Ascending aorta (tissue), 2 donors: ENCODE measurements at places on chromosomes 16 and 17. TPM values are rescaled to one million over a fixed set of nuclear protein-coding genes. Genes with fewer than 3 reads are reported as not detected.

GRCh38 chr17:57166803-57167202 lies 81.8 kb downstream of the AKAP1 start:
- no peak overlapping the region for H3K27ac ChIP-seq
- no peak for DNase-seq
- H3K4me1 ChIP-seq = no peaks in the 10 kb centered on the region
- no peaks in the 10 kb centered on the region for H3K36me3 ChIP-seq
- no peaks in the 10 kb centered on the region for H3K27me3 ChIP-seq

- peak overlapping the region; percentile 25 for H3K27ac ChIP-seq
- H3K4me1 ChIP-seq = no peaks in the 10 kb centered on the region
- no peaks in the 10 kb centered on the region for H3K27me3 ChIP-seq
- no peaks in the 10 kb centered on the region for H3K36me3 ChIP-seq
Measured at GRCh38 chr17:259341-259976, 78.0 kb upstream of the DOC2B start.

- H3K4me1 ChIP-seq = peaks cover 6% of the 10 kb centered on the region
- no peak for DNase-seq
- no peaks in the 10 kb centered on the region for H3K27me3 ChIP-seq
- H3K36me3 ChIP-seq = no peaks in the 10 kb centered on the region
- H3K27ac ChIP-seq = peak overlapping the region; percentile 6
- no peak overlapping the region for H3K4me3 ChIP-seq
Measured at GRCh38 chr17:81210868-81211267, 11.9 kb downstream of the CEP131 start.

- no peak overlapping the region for H3K27ac ChIP-seq
- no peaks in the 10 kb centered on the region for H3K27me3 ChIP-seq
- no peak overlapping the region for H3K4me3 ChIP-seq
- DNase-seq = no peak
- H3K36me3 ChIP-seq = no peaks in the 10 kb centered on the region
Measured at GRCh38 chr17:45924332-45924820, 30.0 kb downstream of the MAPT start.

DNA sequence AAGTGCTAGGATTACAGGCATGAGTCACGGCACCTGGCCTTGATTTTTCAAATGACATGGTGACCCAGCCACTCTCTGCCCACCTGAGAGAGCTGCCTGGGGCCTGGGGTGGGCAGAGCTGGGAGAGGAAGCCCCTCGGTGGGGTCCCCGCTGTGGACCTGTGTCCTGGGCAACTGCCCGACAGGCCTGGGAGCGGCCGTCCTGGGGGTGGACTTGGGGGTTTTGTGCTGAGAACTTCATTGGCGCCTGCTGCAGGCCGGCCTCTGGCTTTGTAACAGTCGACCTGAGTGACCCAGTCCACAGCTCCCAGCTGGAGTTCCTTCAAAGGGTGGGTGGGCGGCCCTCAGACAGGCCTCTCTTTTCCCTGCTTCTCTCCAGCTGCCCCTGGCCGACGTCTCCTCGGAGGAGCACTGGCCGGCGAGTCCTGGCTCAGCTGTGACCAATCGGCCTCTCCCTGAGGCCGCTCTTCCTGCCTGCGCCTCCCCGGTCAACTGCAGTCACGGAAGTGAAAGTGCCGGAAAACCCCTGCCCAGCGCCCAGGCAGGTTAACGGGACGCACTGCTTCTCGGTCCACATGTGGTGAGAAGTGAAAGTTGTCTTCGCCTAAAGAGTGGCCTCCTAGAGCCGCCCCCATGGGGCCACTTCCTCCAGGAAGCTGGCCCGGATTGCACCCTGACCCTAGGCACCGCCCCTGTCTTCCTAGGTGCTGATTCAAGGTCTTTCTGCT lies 5.5 kb downstream of the CBFA2T3 start:
- no peaks in the 10 kb centered on the region for H3K27me3 ChIP-seq
- no peak for DNase-seq
- H3K36me3 ChIP-seq = no peaks in the 10 kb centered on the region
- H3K4me1 ChIP-seq = no peaks in the 10 kb centered on the region
- H3K27ac ChIP-seq = no peak overlapping the region

DNA sequence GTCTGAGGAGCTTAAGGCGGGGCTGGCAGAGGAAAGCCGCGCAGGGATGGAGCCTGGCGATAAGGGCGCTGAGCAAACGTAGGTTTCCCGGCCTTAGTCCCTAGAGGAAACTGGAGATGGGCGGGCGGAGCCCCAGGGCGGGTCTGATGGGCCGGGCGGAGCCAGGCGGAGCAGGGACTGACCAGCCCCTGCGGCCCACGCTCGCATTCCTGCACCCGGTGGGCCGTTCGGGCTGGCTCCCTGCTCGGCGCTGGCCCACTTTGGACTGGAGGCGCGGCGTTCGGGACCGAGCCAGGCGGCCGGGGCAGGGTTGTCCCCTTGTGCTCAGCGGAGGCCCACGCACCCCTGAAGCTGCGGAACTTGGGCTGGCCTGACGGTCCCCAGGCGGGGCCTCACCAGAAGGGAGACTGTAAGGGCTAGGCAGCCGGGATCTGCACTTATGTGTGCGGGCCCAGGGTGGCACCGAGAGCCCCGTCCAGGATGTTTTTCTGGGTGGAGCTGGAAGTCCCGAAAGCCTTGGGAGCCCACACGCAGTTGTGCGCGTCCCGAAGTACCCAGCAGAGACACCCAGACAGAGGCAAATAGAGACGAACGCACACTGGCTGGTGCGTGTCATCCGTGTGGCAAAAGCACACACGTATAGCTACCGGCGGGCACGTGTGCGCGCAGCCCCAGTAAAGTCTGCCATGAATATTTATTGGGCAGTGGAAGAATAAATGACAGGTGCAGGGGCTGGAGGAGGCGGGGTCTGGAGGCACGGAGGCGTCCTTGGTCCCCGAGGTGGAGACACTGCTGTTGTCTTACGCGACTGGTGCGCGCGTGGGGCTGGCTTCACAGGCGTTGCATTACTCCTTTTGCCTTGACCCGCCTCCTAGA lies 1.4 kb downstream of the PYDC1 start:
- peak overlapping the region; percentile 68 for H3K4me3 ChIP-seq
- no peak overlapping the region for H3K27ac ChIP-seq
- peak; percentile 72 for DNase-seq
- H3K4me1 ChIP-seq = peaks cover 13% of the 10 kb centered on the region
- H3K27me3 ChIP-seq = peaks cover 3% of the 10 kb centered on the region
- H3K36me3 ChIP-seq = no peaks in the 10 kb centered on the region

DNA sequence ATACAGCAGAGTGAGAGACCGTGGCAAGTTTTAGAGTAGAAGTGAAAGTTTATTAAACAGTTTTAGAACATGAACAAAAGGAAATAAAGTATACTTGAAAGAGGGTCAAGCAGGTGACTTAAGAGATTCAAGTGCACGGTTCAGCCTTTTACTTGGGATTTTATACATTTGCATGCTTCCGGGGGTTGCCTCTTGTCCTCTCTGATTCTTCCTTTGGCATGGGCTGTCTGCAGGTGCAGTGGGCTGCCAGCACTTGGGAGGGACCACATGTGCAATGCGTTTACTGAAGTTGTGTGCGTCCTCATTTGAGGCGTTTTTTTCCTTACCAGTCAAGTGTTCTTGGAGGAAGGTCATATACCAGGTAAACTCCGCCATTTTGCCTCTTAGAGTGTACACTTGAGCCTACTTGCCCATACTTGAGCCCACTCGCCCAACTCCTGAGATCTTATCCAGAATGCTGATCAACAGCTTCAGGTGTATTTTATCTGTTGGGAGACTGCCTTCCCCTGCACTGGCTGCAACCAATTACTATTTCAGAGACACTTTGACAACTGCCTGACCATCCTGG lies 195.2 kb downstream of the IRX5 start:
- H3K27me3 ChIP-seq = no peaks in the 10 kb centered on the region
- no peak overlapping the region for H3K27ac ChIP-seq
- H3K4me3 ChIP-seq = no peak overlapping the region

The PLD6 gene
- 0.32 TPM for total RNA-seq

The TADA2A gene
- 7.7 TPM for total RNA-seq

The GJD3 gene
- not detected for total RNA-seq

The EPX gene
- total RNA-seq = not detected

The AIPL1 gene
- total RNA-seq = not detected

The KRT16 gene
- 31.9 TPM for total RNA-seq
